Breast epithelium (tissue), 4 donors: ENCODE measurements at places on chromosomes 5 and 9. TPM values are rescaled to one million over a fixed set of nuclear protein-coding genes. Genes with fewer than 3 reads are reported as not detected.
A peak's percentile ranks its signal among the peaks of the same experiment; 100 is the strongest.

DNA sequence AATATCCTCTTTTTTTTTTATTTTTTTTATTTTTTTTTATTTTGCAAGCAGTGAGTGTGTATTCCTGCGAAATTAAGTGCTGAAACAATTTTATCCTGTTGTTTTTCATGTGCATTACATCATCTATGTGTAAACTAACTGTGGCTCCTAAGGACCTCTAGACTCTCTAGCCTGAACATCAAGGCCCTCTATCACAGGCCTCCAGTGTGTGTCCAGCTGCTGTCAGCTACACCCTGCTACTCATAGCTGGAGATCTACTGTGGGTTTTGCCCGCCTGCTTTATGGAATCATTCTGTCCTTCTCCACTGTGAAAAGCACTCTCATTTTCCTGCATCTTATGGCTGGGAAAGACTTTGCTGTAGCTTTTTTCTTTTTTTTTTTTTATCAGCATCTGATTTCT lies 157.8 kb downstream of the KCTD16 start:
- no peaks in the 10 kb centered on the region for H3K4me1 ChIP-seq
- H3K27ac ChIP-seq, result no peak overlapping the region
- H3K4me3 ChIP-seq, result no peak overlapping the region
- H3K36me3 ChIP-seq, result no peaks in the 10 kb centered on the region
- DNase-seq, result no peak

- no peak overlapping the region for H3K4me3 ChIP-seq
- no peaks in the 10 kb centered on the region for H3K4me1 ChIP-seq
- no peaks in the 10 kb centered on the region for H3K27me3 ChIP-seq
- H3K36me3 ChIP-seq, result no peaks in the 10 kb centered on the region
- no peak overlapping the region for H3K27ac ChIP-seq
These were observed 295.5 kb upstream of the SMC2 start for GRCh38 chr9:103798620-103799019.

Gene PCDHGB6
- total RNA-seq, result 8.8 TPM

DNA sequence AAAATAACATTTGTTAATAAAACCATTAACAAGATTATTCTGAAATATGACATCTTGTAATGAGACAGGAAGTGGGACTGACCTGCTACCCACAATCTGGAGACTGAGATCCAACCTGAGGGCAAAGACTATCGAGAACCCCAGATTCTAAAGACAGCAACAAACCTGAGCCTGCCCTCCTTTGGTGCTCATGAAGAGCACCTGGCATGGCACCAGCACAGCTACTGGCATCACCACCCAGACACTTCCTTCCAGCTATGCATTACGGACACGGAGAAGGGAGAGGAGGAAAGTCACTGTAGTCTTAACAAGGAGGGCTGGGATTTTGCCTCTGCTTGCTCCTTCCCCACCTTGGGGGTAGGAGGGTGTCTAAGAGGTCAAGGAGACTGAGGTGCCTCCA lies 105.5 kb downstream of the AUH start:
- DNase-seq, result no peak
- no peak overlapping the region for H3K27ac ChIP-seq
- H3K4me3 ChIP-seq, result no peak overlapping the region

Gene ANKRD31
- total RNA-seq, result 0.59 TPM

DNA sequence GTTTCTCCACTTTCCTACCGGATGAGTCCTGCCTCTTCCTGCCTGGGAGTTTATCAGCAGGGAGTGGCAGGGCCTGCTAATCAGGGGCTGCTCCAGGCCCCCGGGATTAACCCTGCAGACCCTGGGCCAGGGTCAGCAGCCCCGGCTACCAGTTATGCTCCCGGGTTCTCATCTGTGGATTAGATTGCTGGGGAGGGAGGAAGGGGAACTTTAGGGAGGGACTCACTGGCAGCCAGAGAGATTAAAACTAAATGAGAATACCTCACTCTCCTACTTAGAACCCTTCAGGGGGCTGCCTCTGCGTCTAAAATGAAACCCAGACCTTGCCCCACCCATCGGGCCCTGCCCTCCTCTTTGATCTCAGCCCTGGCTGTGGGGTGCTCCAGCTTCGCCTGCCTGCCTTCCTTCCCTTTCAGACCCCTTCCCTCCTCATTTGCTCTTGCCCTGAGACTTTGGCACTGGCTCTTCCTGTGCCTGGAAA lies 130.5 kb upstream of the HAND1 start:
- peaks cover 10% of the 10 kb centered on the region for H3K4me1 ChIP-seq
- H3K27me3 ChIP-seq, result no peaks in the 10 kb centered on the region
- DNase-seq, result no peak
- H3K4me3 ChIP-seq, result no peak overlapping the region
- H3K27ac ChIP-seq, result no peak overlapping the region
- H3K36me3 ChIP-seq, result no peaks in the 10 kb centered on the region

GRCh38 chr5:144135113-144135762 lies 35.2 kb downstream of the YIPF5 start:
- no peak overlapping the region for H3K4me3 ChIP-seq
- DNase-seq, result no peak
- no peaks in the 10 kb centered on the region for H3K27me3 ChIP-seq
- no peaks in the 10 kb centered on the region for H3K36me3 ChIP-seq

DNA sequence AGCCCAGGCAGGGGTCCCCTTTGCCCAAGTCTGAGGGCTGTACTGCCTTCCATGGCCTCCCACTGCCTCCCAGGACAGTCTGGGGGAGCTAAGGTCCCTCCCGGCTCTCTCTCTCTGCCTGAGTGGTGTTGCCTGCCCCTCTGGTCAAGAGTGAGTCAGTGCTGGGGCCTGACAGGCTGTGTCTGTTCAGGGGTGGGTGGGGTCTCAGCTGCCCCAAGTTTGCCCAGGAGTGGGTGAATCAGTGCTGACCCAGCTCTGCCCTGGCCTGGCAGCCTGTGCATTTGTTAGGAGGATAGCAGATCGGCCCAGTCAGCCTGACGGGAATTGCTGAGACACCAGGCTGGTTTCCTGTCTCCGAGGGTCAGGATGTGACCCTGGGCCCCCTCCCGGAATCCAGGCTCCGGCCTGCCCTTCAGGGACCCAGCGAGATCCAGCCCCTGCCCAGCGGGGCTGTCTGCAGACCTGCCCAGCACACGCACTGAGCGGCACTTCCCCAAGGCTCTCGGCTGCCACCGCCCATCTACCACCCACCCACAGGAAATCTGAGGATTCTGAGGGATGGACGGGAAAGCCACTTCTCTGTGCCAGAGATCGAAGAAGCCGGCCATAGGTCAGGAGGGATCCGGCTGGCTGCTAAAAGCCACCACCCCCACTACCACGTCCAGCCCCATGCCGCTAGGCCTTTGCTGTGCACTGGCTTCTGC lies 15.9 kb downstream of the ENG start:
- DNase-seq, result no peak
- H3K27ac ChIP-seq, result peak overlapping the region; percentile 98
- no peaks in the 10 kb centered on the region for H3K27me3 ChIP-seq
- peaks cover 9% of the 10 kb centered on the region for H3K4me1 ChIP-seq
- H3K36me3 ChIP-seq, result no peaks in the 10 kb centered on the region

DNA sequence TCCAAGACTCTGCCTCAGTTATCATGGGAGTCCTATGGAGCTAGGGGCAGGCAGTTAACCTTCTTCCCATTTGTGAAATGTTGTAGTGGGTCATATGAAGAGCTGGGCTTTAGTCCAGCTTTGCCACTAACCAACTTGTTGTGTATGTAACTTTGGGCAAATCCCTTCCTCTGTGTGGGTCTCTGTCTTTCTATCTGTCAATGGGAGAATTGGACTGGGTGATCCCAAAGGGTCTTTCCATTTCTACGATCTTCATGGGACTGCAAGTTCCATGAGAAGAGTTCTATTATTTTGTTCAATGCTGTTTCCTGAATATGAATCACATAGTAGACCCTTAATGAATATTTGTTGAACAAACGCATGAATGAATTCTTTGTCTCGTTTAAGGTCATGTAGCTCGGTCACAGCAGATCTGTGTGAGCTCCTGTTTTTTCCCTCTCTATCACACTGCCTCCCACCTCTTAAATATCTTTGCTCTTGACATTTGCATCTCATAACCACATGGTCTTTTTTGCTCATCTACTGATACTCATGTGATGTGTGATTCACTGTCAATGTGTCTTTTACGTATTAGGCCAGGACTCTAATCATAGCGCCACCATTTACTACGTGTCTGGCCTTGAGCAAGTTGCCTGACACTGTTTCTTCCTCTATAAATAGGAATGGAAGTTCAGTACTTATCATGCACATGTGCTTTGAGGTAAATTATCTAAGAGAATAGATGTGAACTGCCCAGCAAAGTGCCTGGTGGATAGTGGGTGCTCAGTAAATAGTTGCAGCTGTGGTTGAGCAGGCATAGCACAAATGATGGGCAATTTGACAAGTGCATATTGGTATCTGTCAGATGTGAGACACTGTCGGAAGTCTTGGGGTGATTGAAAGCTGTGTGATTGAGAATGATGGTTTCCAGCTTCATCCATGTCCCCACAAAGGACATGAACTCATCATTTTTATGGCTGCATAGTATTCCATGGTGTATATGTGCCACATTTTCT lies 37.4 kb downstream of the PTTG1 start:
- no peaks in the 10 kb centered on the region for H3K36me3 ChIP-seq
- H3K27me3 ChIP-seq, result no peaks in the 10 kb centered on the region
- DNase-seq, result no peak
- no peak overlapping the region for H3K27ac ChIP-seq

DNA sequence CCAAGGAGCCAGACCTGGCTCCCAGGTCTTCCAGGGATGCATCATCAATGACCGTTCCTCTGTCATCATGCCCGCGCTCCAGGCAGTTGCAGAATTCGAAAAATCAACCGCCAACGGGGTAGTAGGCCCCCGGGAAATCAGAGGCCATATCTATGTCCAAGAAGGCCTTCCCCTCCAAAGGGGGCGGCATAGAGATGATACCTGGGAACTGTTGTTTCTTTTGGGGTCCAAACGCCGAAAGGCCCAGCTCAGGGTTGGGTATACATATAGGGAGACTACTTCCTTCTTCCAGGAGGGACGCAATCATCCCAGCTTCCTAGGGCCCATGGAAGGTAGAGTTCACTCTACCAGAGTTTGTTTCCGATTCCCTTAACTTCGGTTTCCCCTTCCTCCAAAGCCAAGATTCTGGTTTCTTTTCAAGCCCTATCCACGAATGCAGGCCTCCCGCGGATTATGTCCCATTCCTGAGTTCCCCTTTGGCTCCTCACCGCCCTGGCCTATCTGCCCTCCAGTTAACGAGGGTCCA lies 754 bp downstream of the DCAF12 start:
- no peaks in the 10 kb centered on the region for H3K36me3 ChIP-seq
- H3K4me1 ChIP-seq, result no peaks in the 10 kb centered on the region
- H3K27me3 ChIP-seq, result no peaks in the 10 kb centered on the region
- DNase-seq, result no peak

DNA sequence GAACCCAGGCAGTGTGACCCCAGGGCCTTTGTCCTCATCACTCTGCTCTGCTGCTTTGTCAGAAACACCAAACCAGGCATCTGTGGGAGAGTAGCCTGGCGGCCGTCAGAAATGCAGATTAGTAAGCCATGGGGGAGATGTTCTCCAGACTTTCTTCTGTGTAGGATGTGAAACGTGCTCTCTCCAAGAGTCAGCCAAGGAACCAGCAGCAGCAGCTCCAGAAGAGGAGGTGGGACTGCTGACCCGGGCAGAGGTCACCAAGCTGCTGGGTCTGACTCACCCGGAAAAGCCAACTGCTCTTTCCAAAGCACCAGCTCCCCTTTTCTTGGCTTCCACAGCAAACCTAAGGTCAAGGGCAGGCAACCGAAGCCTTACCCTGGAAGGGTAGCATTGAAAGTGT lies 14.4 kb upstream of the ABLIM3 start:
- H3K36me3 ChIP-seq, result no peaks in the 10 kb centered on the region
- no peaks in the 10 kb centered on the region for H3K27me3 ChIP-seq
- H3K4me1 ChIP-seq, result no peaks in the 10 kb centered on the region

Gene SLC34A3
- not detected for total RNA-seq

DNA sequence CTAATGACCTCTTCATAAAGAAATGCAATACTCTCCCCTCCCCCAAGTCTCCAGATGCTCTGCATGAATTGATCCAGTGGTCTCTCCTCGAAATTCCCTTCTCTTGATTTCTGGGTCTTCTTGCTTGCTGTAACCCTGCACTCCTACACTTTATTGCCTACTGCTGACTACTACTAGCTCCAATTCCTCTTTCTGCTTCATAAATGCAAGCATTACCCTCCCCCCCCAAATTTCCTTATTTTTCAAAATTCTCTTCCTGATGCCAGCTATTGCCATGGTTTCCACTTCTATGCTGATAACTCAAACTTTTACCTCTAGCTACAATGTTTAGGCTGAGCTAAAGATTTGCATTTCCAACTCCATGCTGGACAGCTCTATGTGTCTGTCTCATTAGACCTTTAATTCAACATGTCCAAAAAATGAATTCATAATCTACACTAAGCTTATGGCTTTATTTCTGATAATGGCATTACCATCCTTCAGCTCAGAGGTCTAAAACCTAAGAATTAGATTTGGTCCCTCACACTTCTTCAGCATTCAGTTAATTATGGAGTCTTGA lies 1.4 kb downstream of the ZBTB26 start:
- no peak overlapping the region for H3K4me3 ChIP-seq
- peaks cover 4% of the 10 kb centered on the region for H3K4me1 ChIP-seq
- no peak overlapping the region for H3K27ac ChIP-seq
- H3K36me3 ChIP-seq, result no peaks in the 10 kb centered on the region
- DNase-seq, result no peak

- no peak for DNase-seq
- no peaks in the 10 kb centered on the region for H3K4me1 ChIP-seq
- no peaks in the 10 kb centered on the region for H3K36me3 ChIP-seq
- no peak overlapping the region for H3K27ac ChIP-seq
- no peak overlapping the region for H3K4me3 ChIP-seq
- no peaks in the 10 kb centered on the region for H3K27me3 ChIP-seq
These were observed 125.1 kb upstream of the FST start for GRCh38 chr5:53355316-53355715.

DNA sequence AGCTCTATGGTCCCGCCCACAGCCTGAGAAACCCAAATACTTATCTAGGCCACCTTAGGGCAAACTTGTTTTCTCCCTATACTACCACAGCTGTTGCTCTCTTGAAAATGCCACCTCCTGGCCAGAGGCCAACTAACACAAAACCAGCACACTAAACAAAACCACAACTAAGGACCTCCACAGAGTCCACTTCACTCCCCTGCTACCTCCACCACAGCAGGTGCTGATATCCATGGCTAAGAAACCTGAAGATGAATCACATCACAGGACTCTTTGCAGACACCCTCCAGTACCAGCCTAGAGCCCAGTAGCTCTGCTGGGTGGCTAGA lies 108.4 kb downstream of the ALDH1A1 start:
- no peaks in the 10 kb centered on the region for H3K27me3 ChIP-seq
- DNase-seq, result no peak
- H3K4me3 ChIP-seq, result no peak overlapping the region

DNA sequence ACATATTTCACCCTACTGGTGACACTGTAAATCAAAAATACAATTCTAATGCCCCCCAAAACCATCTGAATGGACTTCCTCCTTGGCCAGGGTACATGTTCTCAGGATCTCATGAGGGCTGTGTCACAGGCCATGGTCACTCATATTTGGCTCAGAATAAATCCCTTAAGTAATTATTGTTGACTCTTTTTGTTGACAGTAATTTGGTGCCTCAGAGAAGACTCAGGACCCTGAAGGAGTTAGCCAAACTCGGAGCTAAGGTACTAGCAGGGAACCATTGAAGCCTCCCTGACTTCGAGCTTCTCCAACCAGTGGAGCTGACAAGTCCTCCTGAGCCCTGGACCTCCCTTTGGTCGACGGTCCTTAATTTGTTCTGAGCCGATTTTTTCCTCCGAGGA lies 51.2 kb upstream of the SNAPC3 start:
- H3K27ac ChIP-seq, result no peak overlapping the region
- no peak for DNase-seq
- no peaks in the 10 kb centered on the region for H3K36me3 ChIP-seq
- no peaks in the 10 kb centered on the region for H3K4me1 ChIP-seq
- H3K27me3 ChIP-seq, result no peaks in the 10 kb centered on the region
- H3K4me3 ChIP-seq, result no peak overlapping the region

Gene OTP
- not detected for total RNA-seq
